ENCODE measurements at places on chromosomes 5 and 9. TPM values are rescaled to one million over a fixed set of nuclear protein-coding genes. Genes with fewer than 3 reads are reported as not detected.

DNA sequence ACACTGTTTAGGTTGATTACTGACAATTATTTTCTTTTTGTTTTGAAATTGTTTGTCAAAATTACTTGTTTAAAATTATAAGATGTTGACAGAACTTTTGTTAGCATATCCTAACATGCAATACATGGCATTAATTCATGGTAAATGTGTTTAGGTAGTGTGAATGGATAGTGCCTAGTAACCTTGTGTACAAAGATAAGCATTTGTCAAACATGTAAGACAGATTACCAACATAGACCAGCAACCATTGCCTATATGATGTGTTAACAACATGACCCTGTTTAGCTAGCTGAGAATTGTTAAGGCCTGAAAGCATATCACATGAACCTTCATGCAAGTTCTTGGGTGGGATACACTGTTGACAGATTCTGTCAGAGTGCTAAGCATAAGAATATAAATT, 13.4 kb downstream of the MAN2A1 start:
- DNase-seq = no peak

GRCh38 chr9:27282269-27282668, 14.7 kb downstream of the EQTN start:
- DNase-seq = no peak

GRCh38 chr5:134547579-134547978, 22.1 kb downstream of the JADE2 start:
- DNase-seq = no peak

GRCh38 chr5:143345671-143346440, 57.6 kb downstream of the NR3C1 start:
- no peak for DNase-seq

DNA sequence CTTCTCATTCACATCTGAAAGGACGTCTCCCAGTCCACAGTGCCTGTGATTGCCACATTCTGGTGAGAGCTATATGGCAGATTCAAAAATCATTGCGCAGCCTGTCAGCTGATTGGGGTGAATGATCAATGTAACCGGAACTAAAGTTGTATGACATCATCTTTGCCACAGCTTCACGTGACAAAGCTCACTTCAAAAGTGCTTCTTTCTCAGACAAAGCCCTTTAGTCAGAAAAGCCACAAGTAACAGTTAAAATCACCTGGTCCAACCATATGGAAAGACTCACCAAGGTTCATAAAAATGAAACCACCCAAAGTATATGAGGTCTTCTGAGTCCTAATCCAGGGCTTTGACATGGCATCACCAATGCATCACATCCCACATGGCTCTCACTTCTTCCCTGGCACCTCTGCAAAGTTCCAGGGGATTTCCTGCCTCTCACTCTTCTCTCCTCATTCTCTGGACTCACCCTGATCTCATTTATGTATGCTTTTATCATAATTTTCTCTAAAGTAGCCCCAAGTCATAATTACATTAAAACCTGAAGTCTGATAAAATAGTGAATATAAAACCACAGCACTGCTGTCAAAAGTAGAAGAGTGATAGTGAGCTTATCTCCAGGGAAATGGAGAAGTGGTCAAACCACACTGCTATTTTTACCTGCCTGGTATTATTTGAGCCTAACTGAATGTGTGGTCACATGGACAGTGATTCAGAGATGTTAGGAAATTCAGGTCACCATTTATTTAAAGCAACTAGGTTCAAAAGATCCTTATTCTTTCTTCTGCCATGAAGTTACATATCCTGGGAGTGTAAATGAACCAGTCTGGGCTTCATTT, 193.1 kb upstream of the PTGER4 start:
- DNase-seq = no peak

GRCh38 chr5:92941806-92942205, 639.2 kb downstream of the NR2F1-AS1 start:
- no peak for DNase-seq

RNF180 gene
- total RNA-seq = 4.4 TPM

Data from left lobe of liver (tissue), 2 donors.